ENCODE measurements at places on chromosomes 3 and 15. TPM values are rescaled to one million over a fixed set of nuclear protein-coding genes. Genes with fewer than 3 reads are reported as not detected.

SOX14 gene
- total RNA-seq, result not detected

- DNase-seq, result no peak
Observed at GRCh38 chr3:44957986-44958385, 18.0 kb downstream of the ZDHHC3 start.

GRCh38 chr3:104635872-104636580 is 730.7 kb upstream of the ALCAM start:
- no peak for DNase-seq

LRRC49 gene
- total RNA-seq, result 0.49 TPM

CPA3 gene
- total RNA-seq, result not detected

DNA sequence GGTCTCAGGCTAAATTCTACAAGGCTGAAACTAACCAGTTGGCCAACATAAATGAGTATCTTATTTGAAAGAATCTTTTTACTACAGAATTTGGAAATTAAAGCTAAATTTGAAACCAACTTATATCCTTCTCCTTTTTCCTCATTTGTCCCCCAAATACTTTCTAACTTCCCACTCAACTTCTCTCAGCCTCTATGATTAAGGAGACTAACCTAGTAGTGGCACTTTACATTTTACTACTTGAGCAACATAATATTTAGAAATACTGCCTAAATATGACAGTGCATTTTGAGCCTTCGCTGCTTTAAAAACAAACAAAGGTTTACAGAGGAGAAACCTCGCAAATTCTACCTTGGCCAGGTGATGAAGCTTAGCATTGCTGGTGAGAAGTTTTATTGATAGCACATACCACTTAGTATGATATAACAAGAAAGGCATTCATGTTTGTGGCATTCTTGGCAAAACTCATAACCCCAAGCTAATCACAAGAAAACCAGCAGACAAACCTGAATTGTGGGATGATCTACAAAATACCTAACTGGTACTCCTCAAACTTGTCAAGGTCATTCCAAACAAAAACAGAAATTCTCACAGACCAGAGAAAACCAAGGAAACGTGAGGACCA is 432.1 kb upstream of the CFAP20DC start:
- DNase-seq, result no peak

CP gene
- total RNA-seq, result not detected

DNA sequence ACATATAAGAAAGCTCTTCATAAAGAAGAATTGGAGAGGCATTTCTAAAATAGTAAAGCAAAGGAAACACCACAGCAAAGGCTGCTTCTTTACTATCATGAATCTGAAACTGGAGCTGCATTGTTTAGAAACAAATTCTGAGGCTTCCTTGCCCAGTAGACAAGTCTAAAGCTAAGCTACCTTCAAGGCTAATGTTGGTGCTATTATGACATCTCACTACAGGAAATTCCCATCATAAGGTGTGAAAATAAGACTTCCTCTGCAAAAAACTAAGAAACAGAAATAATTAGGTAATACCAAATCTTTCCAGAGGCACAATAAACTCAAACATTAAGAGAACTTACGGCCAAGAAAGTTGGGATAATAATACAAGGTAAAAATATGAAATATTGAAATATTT is 89.9 kb upstream of the P3H2 start:
- no peak for DNase-seq

NEDD4 gene
- total RNA-seq, result 1.6 TPM

GRCh38 chr15:88832820-88833730 is 29.8 kb downstream of the ACAN start:
- no peak for DNase-seq

DNA sequence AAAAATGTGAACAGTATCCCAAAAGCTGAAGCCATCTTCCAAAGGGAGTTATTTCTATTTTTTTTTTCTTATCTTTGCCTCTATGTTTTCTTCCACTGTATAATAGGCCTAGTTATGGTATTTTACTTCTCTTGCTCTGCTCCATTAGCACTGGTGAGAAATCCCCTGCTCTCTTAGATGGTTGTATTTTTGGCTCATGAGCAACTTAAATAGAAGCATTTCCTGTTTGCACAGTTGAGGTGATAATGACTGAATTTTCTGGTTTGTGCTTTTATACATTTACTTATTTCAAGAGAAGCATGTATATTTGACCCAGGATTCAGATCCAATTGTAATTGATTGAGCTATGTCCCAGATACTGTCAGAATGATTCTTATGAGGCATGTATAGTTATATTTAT is 61.6 kb upstream of the CD200R1L start:
- DNase-seq, result peak; percentile 64

DNA sequence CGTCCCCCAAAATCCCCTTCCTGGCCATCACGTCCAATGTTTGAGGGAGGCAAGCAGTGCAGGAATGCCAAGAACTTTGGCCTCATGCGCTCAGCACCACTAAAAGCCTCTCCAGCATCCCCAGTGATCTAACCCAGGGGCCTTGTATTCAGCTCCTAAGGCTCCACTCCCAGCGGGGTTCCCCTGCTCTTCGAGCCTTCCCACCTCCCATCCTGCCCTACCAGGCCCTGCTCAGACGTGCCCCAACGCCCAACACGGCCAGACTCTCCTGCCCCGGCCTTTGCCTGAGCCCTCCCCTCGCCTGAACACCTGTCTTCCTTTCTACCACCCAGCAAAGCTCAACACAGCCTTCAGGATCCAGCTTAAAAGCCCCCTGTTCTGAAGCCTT is 30.5 kb downstream of the PLXND1 start:
- no peak for DNase-seq

DNA sequence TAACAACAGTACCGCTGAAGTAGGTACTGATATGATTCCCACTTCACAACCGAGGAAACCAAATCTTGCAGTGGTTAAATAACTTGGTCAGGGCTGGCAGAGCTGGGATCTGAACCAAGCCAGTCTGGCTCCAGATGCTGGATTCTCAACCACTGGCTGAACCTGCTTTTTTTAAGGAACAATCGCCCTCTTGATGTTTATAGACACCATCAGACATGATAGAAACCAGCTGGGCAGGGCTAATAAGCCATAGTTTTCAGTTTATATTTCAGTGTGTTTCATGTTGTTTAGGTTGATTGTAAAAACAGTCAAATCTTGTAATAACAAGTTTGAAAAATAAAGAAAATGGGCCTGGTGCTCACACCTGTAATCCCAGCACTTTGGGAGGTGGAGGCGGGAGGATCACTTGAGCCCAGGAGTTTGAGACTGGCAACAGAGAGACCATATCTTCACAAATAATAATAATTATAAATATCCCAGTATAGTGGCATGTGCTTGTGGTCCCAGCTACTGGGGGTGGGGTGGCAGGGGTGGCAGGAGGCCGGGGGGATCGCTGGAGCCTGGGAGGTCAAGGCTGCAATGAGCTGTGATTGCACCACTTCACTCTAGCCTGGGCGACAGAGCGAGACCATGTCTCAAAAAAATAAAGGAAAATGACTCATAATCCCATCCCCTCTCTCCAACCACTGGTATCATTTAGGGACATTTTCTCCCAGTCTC is 36.7 kb downstream of the XYLB start:
- no peak for DNase-seq

- peak; percentile 73 for DNase-seq
Observed at GRCh38 chr15:57281321-57281720, 95.0 kb upstream of the CGNL1 start.

A4GNT gene
- not detected for total RNA-seq

SUCLG2 gene
- 38.4 TPM for total RNA-seq

LRRC34 gene
- total RNA-seq, result 11.8 TPM

PLSCR2 gene
- 0.61 TPM for total RNA-seq

GRCh38 chr3:70097084-70097483 is 97.6 kb downstream of the SAMMSON start:
- DNase-seq, result no peak

- DNase-seq, result no peak
Observed at GRCh38 chr15:77986891-77987764, 90.4 kb downstream of the TBC1D2B start.

TUSC7 gene
- total RNA-seq, result not detected

GRCh38 chr3:169846458-169847193 is 23.1 kb downstream of the LRRC31 start:
- DNase-seq, result peak; percentile 72

- no peak for DNase-seq
Observed at GRCh38 chr3:107994181-107994580, 96.7 kb downstream of the CD47 start.

- peak; percentile 69 for DNase-seq
Observed at GRCh38 chr3:30655187-30655812, 48.9 kb downstream of the TGFBR2 start.

DNA sequence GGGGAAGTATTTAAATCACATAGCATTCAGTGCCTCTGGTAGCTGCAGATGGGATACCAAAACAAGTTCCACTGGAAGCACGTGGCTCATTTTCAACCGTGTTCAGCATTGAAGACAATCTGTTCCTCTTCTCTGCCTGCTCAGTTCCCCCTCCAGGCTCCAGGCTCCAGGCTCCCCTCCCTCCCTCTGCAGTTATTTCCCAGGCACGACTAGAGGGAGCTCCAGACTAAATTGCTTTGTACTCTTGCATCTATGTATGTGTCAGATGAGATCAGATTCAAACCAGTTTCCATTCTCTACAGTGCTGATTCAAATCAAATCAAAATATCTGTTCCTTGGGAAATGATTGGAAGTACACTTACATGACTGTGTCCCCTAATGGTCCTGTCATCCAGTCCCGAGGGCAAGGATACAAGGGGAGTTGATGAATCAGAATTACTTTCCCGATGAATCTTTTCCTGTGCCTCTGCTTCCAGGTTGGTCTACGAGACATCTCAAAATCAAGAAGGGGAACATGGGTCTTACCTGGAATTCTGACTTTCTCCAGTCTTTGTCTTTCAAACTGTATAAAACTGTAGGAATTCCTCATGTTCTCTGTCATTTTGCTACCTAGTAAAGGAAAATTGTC is 600.5 kb downstream of the EDEM1 start:
- no peak for DNase-seq

- DNase-seq, result no peak
Observed at GRCh38 chr3:140238646-140239314, 303.8 kb downstream of the CLSTN2 start.

DNA sequence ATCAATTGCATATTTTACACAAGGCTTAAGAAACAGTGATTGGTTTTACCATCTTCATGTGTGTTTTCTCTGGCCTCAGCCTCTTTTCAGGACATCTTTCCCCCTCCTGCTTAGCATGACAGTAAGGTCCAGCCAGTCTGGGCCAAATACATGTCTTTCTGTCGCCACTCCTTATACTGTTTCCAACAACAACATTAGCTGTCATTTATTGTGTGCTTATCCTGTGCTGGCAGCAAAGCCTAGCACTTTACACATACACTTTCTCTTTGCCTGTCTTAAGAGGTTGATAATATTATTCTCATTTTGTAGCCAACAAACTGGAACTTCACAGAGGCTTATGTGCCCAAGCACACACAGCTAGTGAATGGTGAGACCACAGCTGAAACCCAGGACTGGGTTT is 37.8 kb downstream of the B3GALNT1 start:
- DNase-seq, result no peak

PLSCR5 gene
- not detected for total RNA-seq

All from B cell (primary cell).